ENCODE measurements at places on chromosomes 13 and 19. TPM values are rescaled to one million over a fixed set of nuclear protein-coding genes. Genes with fewer than 3 reads are reported as not detected.

Gene MYBPC2
- total RNA-seq: 0.86 TPM

Gene PSG11
- total RNA-seq: not detected

Gene ZNF628
- 9.0 TPM for total RNA-seq

Gene ZNF699
- 14.0 TPM for total RNA-seq

Gene CYP2A6
- not detected for total RNA-seq

Gene IGFLR1
- total RNA-seq: 253 TPM

Gene NXNL1
- total RNA-seq: not detected

Gene KDELR1
- 101 TPM for total RNA-seq

Gene PRODH2
- total RNA-seq: not detected

Gene CCL25
- total RNA-seq: not detected

DNA sequence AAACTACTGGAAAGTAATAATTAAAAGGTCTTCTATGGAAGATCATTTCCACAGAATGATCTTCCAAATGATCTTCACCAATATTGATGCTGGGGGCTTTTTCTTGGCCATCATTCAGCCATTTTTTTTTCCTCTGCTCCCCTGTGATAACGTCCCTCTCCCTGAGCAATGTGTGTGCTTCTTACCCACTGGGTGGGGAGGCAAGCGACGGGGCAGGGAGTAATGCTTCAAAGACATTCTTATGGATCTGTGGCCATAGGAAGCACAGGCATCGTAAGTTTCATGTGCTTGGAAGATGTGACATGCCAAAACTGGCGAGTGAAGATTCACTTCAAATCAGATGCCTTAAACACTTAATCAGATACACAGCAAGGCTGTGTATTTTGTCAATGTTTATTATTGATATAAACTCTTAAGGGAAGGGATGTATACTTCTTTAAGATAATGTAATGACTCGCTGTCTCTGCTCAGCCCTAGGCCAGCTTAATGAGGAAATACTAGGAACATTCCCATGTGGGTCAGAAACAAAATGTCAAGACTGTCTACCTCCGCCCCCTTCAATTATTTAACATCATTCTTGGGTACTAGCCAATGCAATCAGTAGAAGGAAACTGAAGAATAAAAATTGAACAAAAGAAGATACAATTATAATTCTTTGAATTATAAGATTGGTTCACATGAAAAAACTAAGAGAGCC is 34.1 kb upstream of the SERPINE3 start:
- peaks cover 10% of the 10 kb centered on the region for H3K27me3 ChIP-seq
- no peak overlapping the region for H3K4me3 ChIP-seq
- H3K4me1 ChIP-seq: no peaks in the 10 kb centered on the region

- H3K36me3 ChIP-seq: no peaks in the 10 kb centered on the region
- peaks cover 63% of the 10 kb centered on the region for H3K27me3 ChIP-seq
- H3K27ac ChIP-seq: no peak overlapping the region
Measured at GRCh38 chr19:10004617-10005016, 5.7 kb downstream of the COL5A3 start.

GRCh38 chr19:34774857-34775256 is 1.8 kb upstream of the ZNF599 start:
- peaks cover 14% of the 10 kb centered on the region for H3K4me1 ChIP-seq
- H3K4me3 ChIP-seq: no peak overlapping the region
- no peak for DNase-seq
- no peak overlapping the region for H3K27ac ChIP-seq
- peaks cover 5% of the 10 kb centered on the region for H3K36me3 ChIP-seq
- peaks cover 7% of the 10 kb centered on the region for H3K27me3 ChIP-seq

GRCh38 chr19:3852614-3853254 is 16.1 kb downstream of the ZFR2 start:
- H3K27ac ChIP-seq: no peak overlapping the region
- peak; percentile 2 for DNase-seq
- H3K4me3 ChIP-seq: no peak overlapping the region
- H3K27me3 ChIP-seq: no peaks in the 10 kb centered on the region

DNA sequence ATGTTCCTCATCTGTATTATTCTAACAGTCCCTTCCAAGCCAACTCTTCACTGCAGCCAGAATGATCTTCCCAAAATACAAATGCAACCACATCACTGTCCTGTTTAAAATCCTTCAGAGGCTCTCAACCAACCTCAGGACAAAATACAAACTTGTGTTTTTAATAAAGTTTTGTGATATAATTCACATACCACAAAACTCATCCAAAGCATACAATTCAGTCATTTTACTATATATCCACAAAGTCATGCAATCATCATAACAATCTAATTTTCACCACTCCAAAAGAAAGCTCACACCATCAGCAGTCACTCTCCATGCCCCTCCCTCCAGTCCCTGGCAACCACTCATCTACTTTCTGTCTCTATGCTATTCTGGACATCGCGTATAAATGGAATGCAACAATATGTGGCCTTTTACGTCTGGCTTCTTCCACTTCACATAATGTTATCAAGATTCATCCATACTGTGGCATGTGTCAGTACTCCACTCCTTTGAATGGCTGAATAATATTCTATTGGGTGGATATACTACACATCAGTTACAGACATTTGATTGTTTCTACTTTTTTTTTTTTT is 81.7 kb upstream of the DOCK9 start:
- peaks cover 62% of the 10 kb centered on the region for H3K4me1 ChIP-seq
- H3K27me3 ChIP-seq: no peaks in the 10 kb centered on the region
- H3K27ac ChIP-seq: peak overlapping the region; percentile 14
- no peak overlapping the region for H3K4me3 ChIP-seq
- no peak for DNase-seq

DNA sequence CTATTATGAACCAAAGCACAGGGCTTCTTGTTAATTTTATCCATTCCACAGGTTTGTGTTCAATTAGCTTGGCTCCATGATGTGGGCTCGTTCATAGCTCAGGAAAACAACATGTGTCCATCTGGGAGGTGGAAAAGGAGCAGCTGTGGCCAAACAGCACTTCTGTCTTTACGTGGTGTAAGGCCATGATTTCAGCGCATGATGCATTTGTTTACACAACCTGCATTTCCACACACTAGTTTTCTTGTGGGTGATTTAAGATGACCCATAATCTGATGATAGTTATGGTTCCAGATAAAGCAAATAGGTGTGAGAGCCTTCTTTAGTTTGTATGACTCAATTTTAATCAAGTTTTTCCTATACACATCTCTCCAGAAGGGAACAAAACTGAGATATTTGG is 101.7 kb downstream of the TNFRSF19 start:
- H3K27me3 ChIP-seq: peaks cover 12% of the 10 kb centered on the region
- DNase-seq: no peak
- no peak overlapping the region for H3K4me3 ChIP-seq

DNA sequence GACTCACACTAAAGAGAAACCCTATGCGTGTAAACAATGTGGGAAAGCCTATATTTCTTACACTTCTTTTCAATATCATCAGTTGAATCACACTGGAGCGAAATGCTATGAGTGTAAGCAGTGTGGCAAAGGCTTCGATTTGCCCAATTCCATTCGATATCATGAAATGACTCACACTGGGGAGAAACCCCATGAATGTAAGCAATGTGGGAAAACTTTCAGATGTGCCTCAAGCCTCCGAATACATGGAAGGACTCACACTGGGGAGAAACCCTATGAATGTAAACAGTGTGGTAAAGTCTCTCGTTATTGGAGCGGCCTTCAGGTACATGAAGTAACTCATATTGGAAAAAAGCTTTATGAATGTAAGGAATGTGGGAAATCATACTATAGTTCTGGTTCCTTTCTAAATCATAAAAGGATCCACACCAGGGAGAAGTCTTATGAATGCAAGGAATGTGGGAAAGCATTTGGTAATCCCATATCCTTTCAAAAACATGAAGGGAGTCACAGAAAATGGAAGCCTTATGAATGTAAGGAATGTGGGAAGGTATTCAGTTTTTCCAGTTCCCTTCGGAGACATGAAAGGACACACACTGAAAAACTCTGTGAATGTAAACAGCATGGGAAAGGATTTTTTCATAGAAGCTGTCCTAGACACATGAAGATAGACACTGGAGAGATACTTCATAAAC is 28.1 kb downstream of the ZNF20 start:
- no peak overlapping the region for H3K27ac ChIP-seq
- no peak for DNase-seq
- peaks cover 17% of the 10 kb centered on the region for H3K4me1 ChIP-seq
- H3K4me3 ChIP-seq: no peak overlapping the region
- H3K36me3 ChIP-seq: peaks cover 48% of the 10 kb centered on the region

GRCh38 chr19:16164222-16164890 is 9.0 kb downstream of the CIB3 start:
- H3K4me1 ChIP-seq: peaks cover 35% of the 10 kb centered on the region
- H3K27ac ChIP-seq: no peak overlapping the region

GRCh38 chr13:101339202-101339601 is 77.1 kb downstream of the NALCN start:
- no peaks in the 10 kb centered on the region for H3K4me1 ChIP-seq
- H3K27ac ChIP-seq: no peak overlapping the region
- no peaks in the 10 kb centered on the region for H3K27me3 ChIP-seq
- no peak for DNase-seq
- no peak overlapping the region for H3K4me3 ChIP-seq
- H3K36me3 ChIP-seq: no peaks in the 10 kb centered on the region

DNA sequence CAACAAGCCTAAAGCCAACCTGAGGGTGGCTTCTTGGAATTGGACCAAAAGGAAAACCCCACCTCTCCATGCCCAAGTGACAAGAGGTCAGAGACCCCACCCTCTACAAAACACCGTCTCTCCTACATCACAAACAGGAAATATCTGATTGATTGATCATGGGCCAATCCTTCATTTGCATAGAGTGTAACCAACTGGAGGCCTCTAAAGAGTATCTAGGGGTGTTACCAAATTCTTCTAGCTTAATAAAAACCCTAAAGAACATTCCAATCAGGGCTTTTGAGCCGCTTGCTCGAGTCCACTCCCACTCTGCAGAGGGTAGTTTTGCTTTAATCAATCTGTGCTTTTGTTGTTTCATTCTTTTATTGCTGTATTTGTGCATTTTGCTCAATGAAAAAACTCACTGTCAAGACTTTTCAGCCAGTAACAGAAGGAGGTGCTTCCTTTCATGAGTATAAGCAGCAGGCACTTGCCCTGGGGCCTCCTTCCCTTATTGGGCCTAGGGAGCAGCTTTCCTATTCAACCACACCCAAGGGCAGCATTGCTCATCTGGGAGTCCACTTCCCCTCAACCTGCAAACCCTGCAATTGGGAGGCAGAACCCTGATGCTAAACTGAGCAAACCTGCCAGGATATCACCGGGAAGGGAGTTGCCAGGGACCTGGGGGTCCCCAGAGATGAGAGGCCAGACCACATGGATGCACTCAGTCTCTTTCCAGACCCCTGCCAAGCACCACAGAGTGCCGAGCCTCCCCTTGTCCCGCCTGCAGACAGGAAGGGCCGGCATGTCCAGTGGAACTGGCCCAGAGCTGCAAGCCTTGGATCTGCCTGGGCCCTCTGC is 154.3 kb upstream of the VSTM2B start:
- DNase-seq: no peak
- H3K4me3 ChIP-seq: no peak overlapping the region
- no peak overlapping the region for H3K27ac ChIP-seq
- peaks cover 16% of the 10 kb centered on the region for H3K27me3 ChIP-seq
- no peaks in the 10 kb centered on the region for H3K36me3 ChIP-seq
- H3K4me1 ChIP-seq: no peaks in the 10 kb centered on the region

DNA sequence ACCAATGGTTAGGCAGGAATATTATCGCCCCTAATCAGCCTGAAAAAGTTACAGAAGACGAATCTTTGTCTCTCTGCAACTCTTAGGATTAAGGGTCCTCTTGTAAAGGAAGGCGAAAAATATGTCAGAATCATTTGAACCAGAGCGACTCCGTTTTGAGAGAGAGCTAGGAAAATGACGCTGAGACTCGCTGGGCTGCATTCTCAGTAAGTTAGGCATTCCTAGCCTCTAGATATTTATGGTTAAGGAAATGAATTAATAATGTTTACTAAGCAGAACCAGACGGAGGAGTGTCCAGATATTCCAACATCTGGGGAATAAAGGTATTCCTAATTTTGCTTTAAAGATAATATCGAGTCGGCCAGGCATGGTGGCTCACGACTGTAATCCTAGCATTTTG is 755 bp upstream of the ZNF726 start:
- H3K4me3 ChIP-seq: peak overlapping the region; percentile 97
- DNase-seq: no peak
- no peak overlapping the region for H3K27ac ChIP-seq
- H3K36me3 ChIP-seq: peaks cover 28% of the 10 kb centered on the region

DNA sequence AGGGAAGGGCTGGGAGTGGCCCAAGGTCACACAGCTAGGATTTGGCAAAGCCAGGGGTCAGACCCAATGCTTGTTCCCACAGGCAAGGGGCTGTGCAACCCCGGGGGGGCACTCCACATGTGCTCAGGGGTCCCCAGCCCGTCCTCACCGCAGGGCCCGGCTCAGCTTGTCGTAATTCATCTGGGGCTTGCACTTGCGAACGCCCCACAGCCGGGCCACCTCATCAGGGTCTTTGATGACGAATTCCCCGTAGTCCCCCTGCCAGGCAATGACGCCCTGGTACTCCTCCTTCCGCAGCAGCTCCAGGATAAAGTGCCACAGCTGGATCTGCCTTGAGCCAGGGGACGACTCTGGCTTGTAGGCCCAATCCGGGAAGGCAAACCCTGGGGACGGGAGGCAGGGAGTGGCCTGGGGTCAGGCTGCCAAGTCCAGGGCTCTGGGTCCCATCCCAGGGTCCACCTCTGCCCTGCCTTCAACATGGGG is 4.7 kb downstream of the ERF start:
- peaks cover 3% of the 10 kb centered on the region for H3K36me3 ChIP-seq
- peaks cover 51% of the 10 kb centered on the region for H3K4me1 ChIP-seq
- no peaks in the 10 kb centered on the region for H3K27me3 ChIP-seq
- peak overlapping the region; percentile 66 for H3K4me3 ChIP-seq

DNA sequence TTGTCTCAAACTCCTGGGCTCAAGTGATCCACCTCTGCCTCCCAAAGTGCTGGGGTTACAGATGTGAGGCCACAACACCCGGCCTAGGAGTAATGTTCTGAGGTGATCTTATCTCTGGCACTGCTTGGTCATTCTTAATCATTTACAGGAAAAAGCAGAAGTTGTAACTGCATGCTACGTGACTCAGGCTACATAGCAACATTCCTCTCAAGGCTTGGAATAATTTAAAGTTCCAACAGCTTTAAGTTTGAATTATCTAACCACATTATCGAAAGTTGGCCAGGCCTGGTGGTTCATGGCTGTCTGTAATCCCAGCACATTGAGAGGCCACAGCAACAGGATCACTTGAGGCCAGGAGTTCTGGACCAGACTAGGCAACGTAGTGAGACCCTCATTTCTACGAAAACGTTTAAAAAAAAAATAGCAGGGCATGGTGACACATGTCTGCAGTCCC is 3.9 kb upstream of the B9D2 start:
- H3K4me3 ChIP-seq: no peak overlapping the region
- peaks cover 3% of the 10 kb centered on the region for H3K36me3 ChIP-seq
- no peak for DNase-seq
- no peak overlapping the region for H3K27ac ChIP-seq
- no peaks in the 10 kb centered on the region for H3K27me3 ChIP-seq

DNA sequence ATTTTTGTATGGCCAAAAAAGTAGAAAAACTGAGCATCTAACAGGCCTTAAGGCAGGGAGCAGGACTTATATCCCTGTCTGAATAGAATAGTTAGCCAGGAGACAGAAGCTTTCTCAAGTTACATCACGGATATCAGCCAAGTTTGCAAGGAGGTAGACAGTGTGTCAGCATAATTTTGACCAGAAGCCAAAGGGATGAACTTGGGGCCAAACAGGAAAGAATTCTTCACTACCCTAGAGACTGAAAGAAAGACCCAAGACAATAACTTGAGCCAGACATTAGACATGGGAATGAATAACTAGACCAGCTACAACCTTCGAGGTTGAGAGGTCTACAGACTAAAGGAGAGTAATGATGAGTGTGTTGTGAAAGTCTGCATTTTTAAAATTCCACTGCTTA is 48.1 kb upstream of the PCDH9 start:
- no peak overlapping the region for H3K27ac ChIP-seq
- H3K36me3 ChIP-seq: no peaks in the 10 kb centered on the region
- no peaks in the 10 kb centered on the region for H3K4me1 ChIP-seq
- H3K4me3 ChIP-seq: no peak overlapping the region

All from activated T-cell treated with anti-CD3 and anti-CD28 coated beads, Interleukin-2, amount 50 U/mL, for 72 hours (primary cell).